NCI-H1436 treated with DMSO at 0.1 percent for 48 hours (cell line): ENCODE measurements at places on chromosomes 1 and 21.
A peak's percentile ranks its signal among the peaks of the same experiment; 100 is the strongest.

DNA sequence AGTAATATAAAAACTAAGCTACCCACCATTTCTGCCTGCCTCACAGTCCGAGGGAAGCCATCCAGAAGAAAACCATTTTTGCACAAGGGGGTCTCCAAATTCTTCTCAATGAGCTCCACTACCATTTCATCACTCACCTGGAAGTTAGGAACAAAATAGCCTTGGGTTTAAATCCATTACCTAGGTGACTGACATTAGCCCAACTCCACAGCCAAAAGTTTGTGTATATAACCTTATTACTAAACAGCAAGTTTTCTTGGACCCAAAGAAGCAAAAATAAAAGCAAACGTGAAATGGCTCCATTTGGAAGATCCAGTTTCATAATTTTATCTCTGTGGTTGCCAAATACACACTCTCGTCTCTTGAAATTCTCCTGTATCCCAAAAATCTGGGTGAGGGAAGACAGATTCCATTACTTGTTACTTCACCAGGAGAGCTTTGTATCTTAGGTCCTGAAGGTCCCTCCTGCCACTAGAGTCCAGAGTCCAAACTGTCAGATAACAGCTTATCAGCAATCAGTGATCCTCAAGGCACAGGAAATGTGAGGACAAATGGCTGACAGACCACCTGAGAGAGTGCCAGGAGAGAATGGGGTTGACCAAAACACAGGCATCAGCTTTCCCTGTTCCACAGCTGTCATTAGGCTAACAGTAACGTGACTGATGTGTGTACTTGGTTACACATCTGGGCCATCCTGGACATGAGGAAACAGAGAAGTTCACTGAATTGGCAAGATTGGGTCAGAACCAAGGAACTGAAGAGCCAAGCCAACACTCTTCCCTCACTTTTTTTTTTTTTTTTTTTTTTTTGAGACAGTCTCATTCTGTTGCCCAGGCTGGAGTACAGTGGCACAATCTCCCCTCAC, 14.9 kb downstream of the AK2 start:
- DNase-seq: no peak

- no peak for DNase-seq
Observed at GRCh38 chr1:98276514-98276913, 355.7 kb upstream of the DPYD start.

GRCh38 chr1:104991702-104992101, 1242.0 kb downstream of the AMY1C start:
- peak; percentile 88 for DNase-seq

- no peak for DNase-seq
Observed at GRCh38 chr1:54885807-54886723, 930 bp downstream of the DHCR24 start.

GRCh38 chr1:10033359-10033845, 644 bp downstream of the UBE4B start:
- no peak for DNase-seq

- DNase-seq: no peak
Observed at GRCh38 chr1:210447456-210448057, 118.9 kb downstream of the HHAT start.

GRCh38 chr1:3034728-3035562, 13.7 kb downstream of the ACTRT2 start:
- no peak for DNase-seq

DNA sequence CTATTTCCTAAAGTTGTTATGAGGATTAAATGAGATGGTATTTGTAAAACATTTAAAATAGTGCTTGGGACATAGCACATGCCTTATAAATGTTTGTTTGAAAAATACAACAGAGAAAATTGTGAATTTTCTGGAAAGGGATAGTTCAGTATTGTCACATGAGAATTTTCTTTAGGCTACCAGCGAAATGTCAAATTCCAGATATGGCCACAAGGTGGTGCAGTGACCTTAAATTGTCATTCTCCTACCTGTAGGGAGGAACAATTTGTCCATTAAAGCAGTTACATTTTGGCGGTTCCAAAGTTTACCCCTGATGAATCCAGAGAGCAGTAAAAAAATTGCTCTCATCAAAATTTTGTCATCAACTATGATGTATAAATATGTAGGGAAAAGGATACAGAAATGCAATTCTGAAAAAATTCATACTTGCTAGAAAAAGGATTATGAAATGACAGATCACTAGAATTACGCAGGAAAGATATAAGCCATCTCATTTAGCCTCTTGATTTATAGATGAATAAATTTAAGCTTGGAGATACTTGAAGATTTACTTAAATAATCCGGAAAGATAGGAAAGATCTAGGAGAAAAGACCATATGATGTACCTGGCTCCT, 50.2 kb upstream of the TSHB start:
- DNase-seq: no peak

GRCh38 chr1:87104140-87104539, 189.7 kb downstream of the HS2ST1 start:
- DNase-seq: no peak

- DNase-seq: no peak
Observed at GRCh38 chr21:17610911-17611310, 1.8 kb downstream of the BTG3 start.

GRCh38 chr1:211327346-211327921, 801 bp downstream of the TRAF5 start:
- no peak for DNase-seq

DNA sequence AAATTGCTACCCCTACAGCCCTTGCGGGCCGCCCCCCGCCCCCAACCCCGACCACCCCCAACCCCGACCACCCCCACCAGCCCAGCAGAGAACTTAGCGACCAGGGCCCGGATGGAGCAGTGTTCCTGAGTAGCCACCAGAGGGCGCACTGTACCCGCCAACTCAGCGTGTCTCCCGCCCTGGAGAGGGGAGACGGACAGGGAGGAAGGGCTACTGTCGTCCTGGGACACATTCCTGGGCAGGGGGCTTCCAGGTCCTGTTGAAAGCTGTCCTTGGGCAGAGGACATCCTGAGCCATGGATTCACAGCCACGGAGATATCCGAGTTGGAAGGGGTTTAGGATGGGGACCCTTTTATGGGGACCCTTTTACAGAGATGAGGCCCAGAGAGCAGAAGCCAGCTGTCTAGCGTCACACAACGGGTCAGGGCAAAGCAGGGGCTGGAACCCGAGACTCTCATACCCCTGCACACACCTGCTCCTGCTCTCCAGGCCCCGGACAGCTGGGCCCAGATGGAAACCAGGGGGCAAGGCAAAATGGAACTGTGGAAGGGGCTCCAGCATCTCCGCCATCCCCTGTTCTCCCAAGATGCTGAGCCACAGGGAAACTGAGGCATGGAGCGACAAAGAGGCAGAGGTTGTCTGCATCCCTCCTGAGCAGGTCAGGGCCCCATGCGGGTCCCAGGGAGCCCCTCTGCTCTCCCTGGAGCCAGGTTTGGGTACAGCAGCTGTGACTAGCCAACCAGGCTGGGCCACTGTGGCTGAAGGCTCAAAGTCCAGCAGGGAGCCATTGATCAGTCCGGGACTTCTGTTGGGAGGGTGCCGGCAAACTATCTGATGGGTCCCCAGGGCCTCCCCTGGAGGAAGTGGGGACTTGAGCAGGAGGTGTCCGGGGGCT, 25.0 kb upstream of the LAPTM5 start:
- DNase-seq: no peak

DNA sequence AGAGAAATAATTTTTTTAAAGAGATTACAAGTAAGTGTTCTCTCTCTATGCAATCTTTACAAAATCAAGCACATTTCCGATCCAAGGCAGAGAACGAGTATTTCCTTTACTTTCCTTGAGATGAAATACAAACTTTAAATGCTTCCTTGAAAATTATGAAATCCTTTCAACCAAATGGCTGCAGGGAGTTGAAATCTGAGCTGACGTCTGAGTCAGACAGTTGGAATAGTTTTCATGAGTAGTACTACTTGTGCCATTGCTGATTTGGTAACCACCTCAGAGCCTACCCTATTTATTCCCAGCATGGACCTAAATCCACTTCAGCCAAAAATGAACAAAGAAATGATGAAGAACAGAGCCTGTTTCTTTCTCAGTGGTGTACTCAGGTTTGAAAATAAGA, 183.6 kb downstream of the GIPC2 start:
- DNase-seq: no peak
